Activated CD4-positive, alpha-beta memory T cell treated with anti-CD3 and anti-CD28 coated beads for 36 hours (primary cell): ENCODE measurements at places on chromosomes 1 and 21. TPM values are rescaled to one million over a fixed set of nuclear protein-coding genes. Genes with fewer than 3 reads are reported as not detected.

- DNase-seq, result no peak
These were observed 12.1 kb downstream of the USP24 start for GRCh38 chr1:55203064-55203463.

GRCh38 chr1:171017426-171017825 is 73.3 kb upstream of the FMO3 start:
- no peak for DNase-seq

DNA sequence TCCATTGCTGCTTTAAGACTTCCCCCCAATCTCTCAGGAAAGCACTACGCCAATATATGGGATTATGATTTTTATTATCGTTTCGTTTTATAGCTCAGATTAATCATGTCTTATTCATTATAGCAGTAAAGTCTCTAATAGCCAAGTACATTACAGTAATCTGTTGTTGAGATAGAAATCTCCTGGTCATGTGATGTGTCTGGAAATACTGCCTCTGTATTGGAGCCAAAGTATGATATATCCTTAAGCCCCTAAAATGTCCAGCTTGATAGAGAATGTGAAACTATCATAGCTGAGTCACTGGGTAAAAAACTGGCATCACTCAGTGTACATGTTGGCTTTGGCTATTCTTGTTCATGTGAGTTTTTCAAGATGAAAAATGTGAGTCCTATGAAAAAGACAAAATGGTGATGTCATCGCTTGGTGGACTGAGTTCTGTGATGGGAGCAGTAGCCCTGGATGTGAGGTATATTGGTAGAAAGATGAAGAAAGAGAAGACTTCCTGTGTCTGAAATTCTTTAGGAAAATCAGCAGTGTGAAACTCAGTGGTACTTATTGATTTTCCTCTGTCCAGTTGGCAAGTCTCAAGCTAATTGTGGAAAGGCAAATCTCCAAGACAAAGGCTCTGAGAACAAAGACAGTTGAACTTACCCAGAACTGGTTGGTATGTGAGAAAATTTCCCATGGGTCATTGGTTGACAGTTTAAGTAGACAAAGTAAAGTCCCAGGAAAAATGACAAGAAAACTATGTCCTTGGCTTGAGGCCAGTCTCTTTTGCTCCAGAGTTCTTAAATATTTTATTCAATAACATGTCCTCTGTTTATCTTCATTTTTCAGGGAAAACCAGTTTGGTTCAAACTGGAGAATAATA is 76.2 kb downstream of the BRINP2 start:
- DNase-seq, result no peak

GRCh38 chr1:223308136-223308535 is 55.8 kb downstream of the SUSD4 start:
- DNase-seq, result no peak

DNA sequence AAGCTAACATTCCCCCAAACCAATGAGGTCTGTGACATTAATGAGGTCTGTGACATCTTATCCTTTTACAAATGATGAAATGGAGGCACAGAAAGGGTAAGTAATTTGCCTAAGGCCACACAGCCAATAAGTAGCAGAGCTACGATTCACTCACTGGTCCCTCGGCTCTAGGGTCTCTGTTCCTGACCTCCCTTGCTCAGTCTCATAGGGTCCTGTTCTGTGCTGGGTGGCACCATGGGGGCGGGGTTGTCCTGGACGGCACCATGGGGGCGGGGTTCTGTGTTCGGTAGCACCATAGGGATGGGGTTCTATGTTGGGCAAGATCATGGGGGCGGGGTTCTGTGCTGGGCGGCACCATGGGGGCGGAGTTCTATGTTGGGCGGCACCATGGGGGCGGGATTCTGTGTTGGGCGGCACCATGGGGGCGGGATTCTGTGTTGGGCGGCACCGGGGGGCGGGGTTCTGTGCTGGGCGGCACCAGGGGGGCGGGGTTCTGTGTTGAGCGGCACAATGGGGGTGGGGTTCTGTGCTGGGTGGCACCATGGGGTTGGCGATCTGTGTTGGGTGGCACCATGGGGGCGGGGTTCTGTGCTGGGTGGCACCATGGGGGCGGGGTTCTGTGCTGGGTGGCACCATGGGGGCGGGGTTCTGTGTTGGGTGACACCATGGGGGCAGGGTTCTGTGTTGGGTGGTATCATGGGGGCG is 55.6 kb downstream of the CLSTN1 start:
- DNase-seq, result peak; percentile 36

- DNase-seq, result no peak
These were observed 16.1 kb downstream of the LCA5L start for GRCh38 chr21:39429445-39429844.

- no peak for DNase-seq
These were observed 21.5 kb downstream of the OLIG2 start for GRCh38 chr21:33047231-33047630.

DNA sequence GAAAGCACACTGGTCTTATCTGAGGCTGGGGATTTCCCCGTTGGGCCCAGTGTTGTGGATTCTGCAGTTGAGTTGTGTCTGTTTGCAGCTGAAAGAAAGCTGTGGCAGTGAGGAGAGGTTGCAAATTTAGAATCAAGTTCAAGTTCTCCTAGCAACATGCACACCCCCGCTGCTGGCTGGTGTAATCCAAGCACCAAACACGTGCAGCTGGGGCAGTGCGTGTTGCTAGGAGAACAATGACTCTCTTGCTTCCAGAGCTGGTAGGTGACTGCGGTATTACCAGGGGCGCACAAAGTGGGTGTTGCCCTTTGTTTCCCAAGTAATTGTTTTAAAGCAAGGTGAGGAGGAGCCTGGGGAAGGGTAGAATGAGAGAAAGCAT is 91.5 kb downstream of the IER5 start:
- peak; percentile 74 for DNase-seq

DNA sequence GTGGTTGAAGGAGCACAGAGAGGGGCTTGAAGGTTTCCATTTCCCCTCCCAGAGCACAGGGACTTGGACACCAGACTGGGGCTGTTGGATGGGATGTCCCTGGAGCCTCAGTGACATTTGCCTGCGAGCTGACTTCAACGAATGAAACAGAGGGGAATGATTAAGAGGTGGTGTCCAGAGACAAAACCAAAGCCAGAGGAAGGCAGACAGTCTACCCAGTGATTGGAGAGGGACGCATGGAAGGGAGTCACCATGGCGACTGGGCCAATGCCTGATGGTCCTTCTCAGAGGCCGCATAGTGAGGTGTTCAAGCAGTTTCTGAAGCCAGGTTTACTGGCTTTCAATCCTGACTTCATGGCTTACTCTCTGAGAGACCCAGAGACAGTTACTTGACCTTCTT is 77.2 kb downstream of the NUF2 start:
- DNase-seq, result no peak

DNA sequence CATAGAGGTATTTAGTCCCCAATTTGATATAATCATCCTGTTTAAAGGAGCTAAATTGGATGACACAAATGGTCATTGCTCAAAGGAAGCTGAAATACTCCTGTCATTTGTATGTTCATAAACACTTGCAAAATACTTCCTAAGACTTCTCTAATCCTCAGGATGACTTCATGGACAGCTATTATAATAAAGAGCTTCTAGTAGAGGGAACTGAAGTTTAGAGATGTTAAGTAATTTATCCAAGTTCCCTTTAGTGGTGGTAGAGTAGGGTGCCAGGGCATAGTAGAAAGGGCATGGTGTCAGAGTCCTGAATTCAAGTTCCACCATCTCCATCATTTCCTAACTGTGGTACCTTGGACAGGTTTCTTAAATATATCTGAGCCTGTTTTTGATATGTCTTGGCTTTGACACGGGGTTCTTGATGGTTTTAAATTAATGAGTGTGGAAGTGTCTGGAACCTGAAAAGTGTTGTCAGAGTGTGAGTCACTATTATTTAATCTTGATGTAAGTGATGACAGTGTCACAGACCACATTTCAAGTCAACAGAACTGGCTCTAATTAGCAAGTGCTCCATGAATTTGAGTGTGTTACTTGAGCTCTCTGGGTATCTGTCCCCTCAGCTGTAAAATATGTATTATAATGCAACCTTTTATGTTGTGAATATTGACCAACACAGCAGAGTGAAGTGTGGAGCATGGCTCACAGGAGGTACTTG is 12.1 kb upstream of the GBP6 start:
- no peak for DNase-seq

GRCh38 chr1:62218604-62219003 is 24.0 kb downstream of the L1TD1 start:
- no peak for DNase-seq

DNA sequence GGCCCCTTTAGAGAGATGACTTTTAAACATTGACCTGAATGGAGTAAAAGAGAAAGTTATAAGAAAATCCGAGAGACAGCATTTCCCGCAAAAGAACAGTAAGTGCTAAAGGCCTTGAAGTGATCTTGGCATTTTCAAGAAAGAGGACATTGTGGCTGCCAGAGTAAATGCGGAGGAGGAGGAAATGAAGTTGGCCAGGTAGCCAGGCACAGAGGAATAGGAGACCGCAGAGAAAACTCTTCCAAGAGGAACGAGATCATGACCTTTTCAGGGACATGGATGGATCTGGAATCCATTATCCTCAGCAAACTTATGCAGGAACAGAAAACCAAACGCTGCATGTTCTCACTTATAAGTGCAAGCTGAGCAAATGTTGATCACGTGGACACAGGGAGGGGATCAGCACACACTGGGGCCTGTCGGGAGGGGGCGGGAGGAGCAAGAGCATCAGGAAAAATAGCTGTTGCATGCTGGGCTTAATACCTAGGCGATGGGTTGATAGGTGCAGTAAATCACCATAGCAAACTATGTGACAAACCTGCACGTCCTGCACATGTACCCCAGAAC is 49.7 kb downstream of the EEIG2 start:
- DNase-seq, result no peak

Gene ACTL8
- not detected for total RNA-seq

Gene LDLRAD1
- total RNA-seq, result not detected

Gene PDZK1
- total RNA-seq, result not detected

Gene FAM110D
- not detected for total RNA-seq

Gene PTPN22
- total RNA-seq, result 45.2 TPM

Gene DNASE2B
- not detected for total RNA-seq

Gene CFHR4
- total RNA-seq, result not detected
